NB4 (cell line): ENCODE measurements at places on chromosomes 4 and X.

- DNase-seq, result no peak
These were observed 91.4 kb downstream of the ANXA3 start for GRCh38 chr4:78642934-78643333.

- no peak for DNase-seq
These were observed 64.4 kb downstream of the DLG3 start for GRCh38 chrX:70509078-70509477.

DNA sequence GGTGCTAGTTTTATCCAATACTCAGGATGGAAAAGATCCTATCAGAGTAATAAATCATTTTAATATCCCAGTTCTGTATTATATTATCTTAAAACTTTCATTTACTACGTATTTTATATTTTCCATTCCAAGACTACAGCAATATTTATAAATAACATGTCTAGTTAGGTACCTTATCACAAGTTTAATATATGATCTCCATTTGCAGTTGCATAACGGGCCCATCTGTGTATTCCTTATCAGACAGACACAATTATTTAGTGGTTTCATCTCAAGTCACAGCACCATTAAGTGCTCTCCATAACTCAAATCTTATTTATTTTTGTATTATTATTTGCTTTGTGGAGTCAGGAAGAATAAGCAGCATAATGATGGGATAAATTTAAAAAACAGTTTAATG is 333.9 kb downstream of the SH2D1A start:
- DNase-seq, result no peak

DNA sequence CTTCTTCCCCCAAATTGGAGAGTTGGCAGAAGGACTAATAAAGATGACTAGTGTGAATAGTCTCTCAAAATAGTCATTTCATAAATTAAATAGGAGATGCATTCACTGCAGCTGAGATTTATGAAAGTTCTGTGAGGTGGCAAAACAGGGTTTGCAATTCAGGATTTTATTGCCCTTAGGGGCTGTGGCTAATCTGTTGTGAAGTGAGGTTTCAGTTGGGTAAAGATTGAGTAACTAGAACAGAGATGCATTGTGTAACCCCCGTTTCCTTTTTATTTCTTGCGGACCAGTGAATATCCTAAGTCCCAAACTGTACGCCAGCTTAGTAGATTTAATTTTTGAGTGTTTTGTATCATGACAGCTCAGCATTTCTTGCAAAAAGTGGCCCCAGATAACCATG is 16.2 kb upstream of the SCRG1 start:
- DNase-seq, result peak; percentile 92

- DNase-seq, result peak; percentile 38
These were observed 21.4 kb upstream of the SCRG1 start for GRCh38 chr4:173420324-173420752.

GRCh38 chr4:151099229-151099975 is at the start of gene RPS3A:
Gene RPS3A (plus strand): TSS chr4:151099628. CDS start chr4:151099653, 25 bp downstream.
- peak; percentile 97 for DNase-seq

DNA sequence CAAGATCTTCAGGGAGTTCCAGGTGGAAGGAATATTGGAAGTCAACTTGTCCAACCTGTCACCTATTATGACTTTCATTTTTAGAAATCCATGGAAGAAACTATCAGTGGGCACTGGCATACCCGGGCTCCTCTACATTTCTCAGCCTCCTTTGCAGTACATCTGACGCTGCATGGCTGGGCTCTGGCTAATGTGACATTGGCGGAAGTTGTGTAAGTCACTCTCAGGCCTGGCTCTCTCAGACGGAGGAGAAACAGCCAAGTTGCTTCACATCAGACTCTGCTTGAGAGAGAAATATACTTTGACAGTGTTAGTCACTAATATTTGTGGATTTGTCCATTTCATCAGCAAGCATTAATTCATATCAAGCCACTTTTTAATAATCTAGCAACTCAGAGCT is 4.5 kb downstream of the DCHS2 start:
- no peak for DNase-seq

GRCh38 chr4:73764513-73764912 is 24.1 kb downstream of the CXCL8 start:
- DNase-seq, result no peak

DNA sequence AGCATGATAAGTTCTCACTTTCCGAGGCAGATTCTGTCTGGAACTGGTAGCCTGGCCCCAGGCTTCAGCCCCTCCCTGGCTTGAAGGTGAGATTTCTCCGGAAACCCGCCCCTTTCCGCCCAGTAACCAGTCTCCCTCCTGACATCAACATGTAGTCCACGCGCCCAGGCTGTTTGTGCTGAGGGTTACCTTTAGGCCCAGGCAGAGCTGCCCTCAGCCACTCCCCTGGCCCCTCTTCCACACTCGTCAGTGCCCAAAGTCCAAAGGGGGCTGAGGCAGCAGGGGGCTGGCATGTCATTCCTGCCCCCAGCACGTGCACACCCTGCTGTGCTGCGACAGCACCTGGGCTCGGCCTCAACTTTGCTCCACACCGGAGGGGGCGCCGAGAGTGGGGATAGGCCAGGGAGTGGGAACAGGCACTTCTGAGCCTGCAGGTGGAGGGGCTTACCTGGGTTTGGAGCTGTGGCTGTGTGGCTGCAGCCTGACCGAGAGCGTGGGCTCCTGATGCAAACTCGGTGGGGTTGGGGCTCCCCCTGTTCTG is 69.5 kb upstream of the ANK2 start:
- no peak for DNase-seq

GRCh38 chr4:152392079-152392478 is 143.8 kb downstream of the FBXW7 start:
- no peak for DNase-seq

- no peak for DNase-seq
These were observed 284.9 kb downstream of the IL15 start for GRCh38 chr4:141921293-141921692.

DNA sequence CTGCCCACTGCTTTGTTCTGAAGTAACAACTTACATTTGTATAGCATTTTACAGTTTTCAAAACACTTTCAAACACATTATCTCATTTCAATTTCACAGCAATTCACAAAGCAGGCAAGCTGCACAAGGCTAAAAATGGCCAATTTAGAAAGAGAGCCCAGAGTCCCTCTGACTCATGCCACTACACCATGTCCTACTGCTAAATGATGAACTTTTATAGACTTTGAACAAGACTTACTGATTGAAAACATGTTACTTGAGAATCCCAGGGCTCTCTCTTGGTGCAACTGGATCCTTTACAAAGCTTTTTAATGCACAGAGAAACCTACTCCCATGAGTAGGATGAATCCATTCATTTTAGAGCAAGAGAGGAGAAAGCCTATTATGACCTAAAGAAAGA is 5.8 kb upstream of the G3BP2 start:
- no peak for DNase-seq

DNA sequence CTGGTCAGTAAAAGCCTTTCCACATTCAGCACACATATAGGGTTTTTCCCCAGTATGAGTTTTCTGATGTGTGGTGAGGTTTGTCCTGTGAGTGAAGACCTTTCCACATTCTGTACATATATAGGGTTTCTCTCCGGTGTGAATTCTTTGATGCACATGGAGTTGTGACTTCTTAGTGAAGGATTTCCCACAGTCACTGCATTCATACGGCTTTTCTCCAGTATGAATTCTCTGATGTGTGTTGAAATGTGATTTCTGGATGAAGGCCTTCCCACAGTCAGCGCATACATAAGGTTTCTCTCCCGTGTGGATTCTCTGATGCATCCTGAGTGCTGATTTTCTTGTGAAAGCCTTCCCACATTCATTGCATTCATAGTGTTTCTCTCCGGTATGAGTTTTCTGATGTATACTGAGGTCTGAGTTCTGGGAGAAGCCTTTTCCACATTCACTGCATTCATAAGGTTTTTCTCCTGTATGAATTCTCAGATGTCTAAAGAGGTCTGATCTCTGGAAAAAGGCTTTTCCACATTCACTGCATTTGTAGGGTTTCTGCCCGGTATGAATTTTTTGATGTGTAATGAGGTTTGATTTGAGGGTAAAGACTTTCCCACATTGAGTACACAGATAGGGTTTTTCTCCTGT is 34.7 kb downstream of the ZNF41 start:
- DNase-seq, result no peak

DNA sequence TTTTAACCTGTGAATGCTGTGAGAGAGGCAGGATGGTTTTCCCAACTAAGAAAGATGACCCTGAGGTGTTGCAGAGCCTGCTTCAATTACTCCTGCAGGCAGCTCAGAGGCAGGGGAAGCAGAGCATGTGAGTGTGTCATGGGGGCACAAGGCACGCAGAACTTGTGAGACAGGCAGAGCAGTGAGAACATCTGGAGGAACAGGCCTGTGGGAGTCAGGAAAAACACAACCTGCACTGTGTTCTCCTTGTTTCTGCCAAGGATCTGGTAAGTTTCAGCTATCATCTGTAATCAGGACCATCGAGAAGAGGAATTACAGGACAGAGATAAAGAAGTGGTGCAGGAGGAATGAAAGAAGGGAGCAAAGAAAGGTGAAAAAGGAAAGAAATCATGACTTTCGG is 741.8 kb upstream of the INTU start:
- DNase-seq, result no peak

DNA sequence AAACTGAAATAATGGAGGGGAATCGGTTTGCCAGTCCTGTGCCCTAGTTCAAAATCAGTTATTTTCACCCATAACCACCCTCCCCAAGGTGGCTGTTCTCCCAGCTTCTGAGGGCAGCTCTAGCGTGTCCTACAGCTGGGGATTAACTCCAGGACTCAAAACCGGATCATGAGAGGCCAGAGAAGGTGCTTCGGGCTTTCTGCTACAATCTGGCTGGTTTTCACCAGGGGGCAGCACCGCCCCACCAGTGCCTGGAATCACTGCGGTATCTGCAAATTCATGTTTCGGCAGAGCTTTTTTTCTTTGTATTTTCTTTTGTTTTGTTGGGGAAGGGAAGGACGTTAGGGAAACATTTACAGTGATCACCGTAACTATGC is 28.4 kb downstream of the PDHA1 start:
- peak; percentile 78 for DNase-seq

DNA sequence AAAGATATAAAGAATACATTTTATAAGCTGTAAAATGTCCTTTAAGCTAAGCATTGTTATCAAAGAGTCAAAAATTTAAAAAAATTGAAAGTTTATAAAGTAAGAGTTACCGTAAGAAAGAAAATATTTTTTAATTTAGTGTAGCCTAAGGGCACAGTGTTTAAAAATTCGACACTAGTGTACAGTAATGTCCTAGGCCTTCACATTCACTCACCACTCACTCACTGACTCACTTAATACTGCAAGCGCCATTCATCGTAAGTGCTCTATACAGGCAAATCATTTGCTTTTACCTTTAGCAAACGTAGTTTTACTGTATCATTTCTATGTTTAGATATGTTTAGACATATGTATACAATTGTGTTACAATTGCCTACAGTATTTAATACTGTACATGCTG is 20.2 kb downstream of the GLRA3 start:
- DNase-seq, result no peak

DNA sequence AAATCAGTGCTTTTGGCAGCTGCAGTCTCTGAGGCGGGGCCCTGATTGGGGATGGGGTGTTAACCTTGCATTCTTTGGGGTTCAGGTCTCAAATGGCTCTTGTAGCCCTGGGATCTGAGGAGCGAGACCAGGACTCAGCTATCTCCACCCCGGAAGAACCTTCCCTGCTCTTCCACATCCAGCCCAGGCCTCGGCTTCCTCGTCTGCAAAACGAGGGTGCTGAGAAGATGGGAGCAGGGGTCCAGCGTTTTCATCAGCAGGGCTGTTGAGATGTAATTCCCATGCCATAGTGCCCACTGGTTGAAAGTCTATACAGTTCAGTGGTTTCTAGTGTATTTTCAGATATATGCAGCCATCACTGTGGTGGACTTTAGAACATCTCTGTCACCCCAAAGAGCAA is 34.6 kb upstream of the WFS1 start:
- no peak for DNase-seq

DNA sequence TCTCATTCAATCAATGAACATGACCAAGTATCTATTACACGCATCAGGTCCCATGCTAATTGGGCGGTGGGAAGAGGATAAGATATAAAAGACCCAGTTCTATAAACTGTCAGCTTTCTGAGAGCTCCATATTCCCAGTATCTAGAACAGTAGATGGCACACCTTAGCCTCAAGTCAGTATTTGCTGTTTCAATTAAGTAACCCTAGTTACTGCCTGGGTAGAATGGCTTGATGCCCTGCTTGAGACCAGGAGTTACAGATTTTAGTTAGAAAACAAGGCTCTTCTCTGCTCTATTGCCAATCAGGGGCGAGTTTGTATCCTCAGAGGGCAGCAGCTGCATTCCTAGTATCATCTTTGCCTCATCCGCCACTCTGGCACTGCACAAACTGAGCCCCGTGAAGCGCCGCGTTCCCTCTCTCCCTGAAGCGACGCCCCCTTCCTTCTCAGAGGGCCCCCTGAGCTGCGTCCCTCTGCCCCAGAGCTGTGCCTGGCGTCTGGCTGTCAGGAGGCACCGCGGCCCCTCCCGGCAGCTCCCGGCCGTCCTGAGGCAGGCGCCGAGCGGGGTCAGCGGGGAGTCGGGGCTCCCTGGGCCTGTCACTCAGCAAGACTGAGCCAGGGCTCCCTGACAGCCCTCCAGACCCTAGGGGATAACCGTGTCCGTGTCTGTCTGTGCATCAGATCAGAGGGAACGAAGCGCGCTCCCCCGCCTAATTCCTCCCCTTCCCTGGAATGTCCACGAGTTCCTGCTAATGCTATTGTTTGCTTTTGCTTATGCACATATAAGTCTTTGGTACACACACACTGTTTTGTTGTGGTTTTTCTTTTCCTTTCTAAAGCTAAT is 212.4 kb upstream of the TTC29 start:
- DNase-seq, result no peak

DNA sequence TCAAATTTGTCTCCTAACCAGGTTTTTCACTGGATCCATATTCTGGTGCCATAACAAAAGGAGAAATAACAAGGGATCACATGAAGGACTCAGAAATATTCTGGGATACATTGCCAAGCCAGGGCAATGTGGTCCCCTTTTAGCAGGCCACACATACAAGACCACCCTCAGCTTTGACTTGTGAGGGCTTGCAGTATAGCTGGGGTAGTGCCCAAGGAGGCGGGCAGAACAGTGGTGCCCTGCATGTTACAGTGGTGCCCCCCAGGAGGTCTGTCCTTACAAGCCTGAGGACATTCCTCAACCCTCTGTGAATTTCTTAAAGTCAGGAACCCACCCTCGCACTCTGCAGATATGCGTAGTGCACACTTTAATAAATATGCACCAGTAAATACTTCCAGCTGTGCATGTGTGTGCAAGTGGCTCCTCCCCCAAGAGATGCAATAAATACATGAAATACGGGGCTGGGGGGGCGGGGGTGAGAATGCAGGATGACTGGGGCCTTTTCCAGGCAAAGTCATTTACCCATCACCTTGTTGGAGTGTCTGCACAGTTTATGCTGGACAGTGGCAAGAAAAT is 34.4 kb upstream of the TBL1X start:
- DNase-seq, result no peak

GRCh38 chr4:38489011-38489861 is 174.8 kb upstream of the KLF3 start:
- DNase-seq, result no peak
